Fibroblast of pulmonary artery (primary cell): ENCODE measurements at places on chromosomes 12 and 14.

DNA sequence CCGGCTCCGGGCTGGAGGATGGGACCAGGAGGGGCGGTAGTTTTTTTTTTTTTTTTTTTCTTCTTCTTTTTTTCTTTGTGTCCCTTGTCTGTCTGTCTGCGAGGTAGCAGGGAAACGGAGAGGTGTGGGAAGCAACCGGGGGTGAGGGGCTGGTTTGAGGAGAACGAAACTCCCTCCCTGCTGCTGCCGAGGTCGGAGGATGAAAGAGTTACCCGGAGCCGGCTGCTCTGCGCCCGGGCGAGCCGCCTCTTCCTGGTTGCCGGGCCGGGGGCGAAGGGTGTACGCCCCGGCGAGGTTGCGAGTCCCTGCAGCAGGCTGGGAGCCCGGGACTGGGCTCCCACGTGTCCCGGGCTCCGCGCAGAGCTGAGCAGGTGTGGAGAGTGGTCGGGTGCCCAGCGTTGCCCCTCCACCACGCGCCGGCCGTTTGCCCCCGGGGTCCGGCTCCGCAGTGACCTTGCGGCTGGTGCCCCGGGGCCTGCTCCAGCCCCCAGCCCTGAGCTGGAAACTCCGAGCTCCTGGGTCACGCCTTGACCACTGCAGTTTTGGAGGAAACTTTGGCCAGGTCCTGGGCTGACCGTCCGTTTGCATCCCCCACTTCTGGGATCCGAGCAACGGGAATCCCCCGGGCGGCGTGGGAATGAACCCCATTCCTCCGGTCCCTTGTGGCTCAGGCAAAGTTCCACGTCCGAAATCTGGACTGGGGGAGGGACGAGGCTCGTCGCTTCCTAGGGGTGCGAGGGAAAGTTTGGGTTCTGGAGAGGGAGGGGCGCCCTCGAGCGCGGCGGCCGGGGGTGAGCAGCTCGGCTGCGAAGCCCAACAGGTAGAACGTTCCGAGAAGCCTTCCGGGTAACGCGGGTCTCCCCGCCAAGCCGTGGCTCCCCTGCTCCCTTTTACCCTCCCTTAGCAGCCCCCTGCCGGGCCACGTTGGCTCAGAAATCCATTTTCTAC lies 1.3 kb downstream of the CHST11 start:
- DNase-seq, result no peak

- no peak for DNase-seq
Observed at GRCh38 chr14:23319746-23320583, 1.3 kb upstream of the PABPN1 start.

- no peak for DNase-seq
Observed at GRCh38 chr12:101877806-101878242, 444 bp downstream of the DRAM1 start.

DNA sequence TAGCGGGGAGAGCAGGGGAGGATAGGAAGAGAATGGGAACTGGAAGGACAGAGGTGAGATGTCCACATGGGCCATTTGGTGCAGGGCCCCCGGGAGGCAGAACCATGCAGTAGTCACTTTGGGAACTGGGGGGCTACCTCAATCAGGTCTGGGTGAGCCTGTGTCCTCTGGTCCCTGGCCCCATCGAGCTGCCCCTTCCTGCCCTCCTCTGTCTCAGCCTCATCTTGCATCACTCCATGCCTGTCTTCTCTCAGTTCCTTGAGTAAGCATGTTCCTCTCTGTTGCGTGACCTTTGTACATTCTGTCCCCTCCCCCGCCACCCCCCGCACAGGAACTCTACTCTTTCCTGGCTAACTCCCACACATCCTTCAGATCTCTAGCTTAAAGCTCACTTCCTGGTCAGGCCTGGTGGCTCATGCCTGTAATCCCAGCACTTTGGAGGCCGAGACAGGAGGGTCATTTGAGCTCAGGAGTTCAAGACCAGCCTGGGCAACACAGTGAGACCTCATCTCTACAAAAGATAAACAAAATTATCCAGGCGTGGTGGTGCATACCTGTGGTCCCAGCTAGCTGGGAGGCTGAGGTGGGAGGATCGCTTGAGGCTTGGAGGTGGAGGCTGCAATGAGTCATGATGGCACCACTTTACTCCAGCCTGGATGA lies 23.2 kb downstream of the FOS start:
- peak; percentile 92 for DNase-seq

GRCh38 chr12:132367071-132367851 lies 37.9 kb upstream of the GALNT9 start:
- peak; percentile 15 for DNase-seq

DNA sequence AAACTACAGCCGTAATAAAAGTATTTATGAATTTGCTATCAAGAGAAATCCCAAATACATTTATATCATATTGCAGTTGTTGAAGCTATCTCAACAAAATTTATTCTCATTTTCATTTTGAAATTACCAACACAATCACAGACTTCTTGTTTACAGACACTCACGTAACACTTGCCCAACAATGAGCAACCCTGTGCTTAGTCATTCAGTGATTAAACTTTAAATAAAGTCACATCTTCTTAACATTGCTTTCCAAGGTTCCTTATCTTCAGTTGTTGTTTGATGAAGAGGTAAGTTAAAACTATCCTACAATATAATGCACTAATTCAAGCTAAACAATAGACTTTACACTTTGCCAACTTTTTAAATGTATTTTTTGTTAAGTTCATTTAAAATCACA lies 601.8 kb downstream of the SLC16A7 start:
- peak; percentile 48 for DNase-seq

GRCh38 chr14:90345239-90345557 lies 13.5 kb upstream of the NRDE2 start:
- no peak for DNase-seq
